Islet precursor cell (in vitro differentiated cells): ENCODE measurements at places on chromosomes 4 and X.
A peak's percentile ranks its signal among the peaks of the same experiment; 100 is the strongest.

GRCh38 chr4:31370866-31371465 is 650.8 kb downstream of the PCDH7 start:
- no peak for DNase-seq

DNA sequence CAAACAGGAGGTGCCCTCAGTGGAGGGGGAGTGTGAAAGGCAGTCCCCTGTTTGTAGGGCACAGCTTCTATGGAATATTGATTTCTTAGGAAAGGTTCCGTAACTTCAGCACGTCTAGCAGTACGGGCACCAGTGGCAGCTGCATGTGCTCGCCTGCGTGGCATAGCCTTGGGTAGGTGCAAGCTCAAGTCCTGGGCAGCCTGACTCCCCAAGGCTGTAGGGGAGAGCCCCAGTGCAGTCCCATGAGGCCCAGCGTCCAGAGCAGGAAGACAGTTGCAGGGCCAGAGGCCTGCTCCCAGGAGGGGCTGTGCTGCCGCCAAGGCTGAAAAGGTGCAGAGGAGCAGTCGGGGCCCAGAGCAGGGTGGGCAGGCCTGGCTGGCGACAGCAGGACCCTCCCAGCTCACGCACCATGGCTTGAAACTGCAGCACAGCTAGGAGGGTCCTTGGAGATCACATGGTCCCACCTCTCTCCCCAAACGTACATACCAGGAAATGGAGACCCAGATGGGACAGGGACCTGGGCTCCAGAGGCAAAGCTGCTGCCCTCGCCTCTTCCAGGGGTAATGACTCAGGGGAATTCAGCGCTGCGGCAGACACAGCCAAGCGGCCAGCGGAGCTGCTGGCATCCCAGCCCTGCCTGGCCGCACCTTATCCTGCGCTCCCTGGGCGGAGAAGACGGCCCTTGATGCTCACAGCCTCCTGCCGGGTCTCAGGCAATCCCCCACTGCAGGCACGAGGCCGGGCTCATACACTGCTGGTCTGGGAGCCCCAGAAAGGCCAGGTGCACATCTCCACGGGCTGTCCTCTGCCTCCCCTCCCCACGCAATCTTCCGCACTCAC is 6.0 kb upstream of the DUSP9 start:
- DNase-seq = peak; percentile 56

GRCh38 chr4:11546391-11547175 is 117.9 kb upstream of the HS3ST1 start:
- DNase-seq = no peak

GRCh38 chrX:31747411-31747810 is 675.6 kb upstream of the FTHL17 start:
- DNase-seq = no peak

- no peak for DNase-seq
Observed at GRCh38 chr4:126986828-126987227, 645.9 kb upstream of the INTU start.

GRCh38 chrX:10884246-10884645 is 226.9 kb upstream of the HCCS start:
- DNase-seq = no peak
